Tibial nerve (tissue), 4 donors: ENCODE measurements at places on chromosomes 1 and 21. TPM values are rescaled to one million over a fixed set of nuclear protein-coding genes. Genes with fewer than 3 reads are reported as not detected.

The OLIG2 gene
- not detected for total RNA-seq

The HSD3B2 gene
- total RNA-seq = not detected

The SIM2 gene
- total RNA-seq = not detected

GRCh38 chr1:204102029-204102611 lies 29.2 kb downstream of the SOX13 start:
- DNase-seq = no peak

- DNase-seq = no peak
Measured at GRCh38 chr1:235683653-235684052, 34.1 kb upstream of the GNG4 start.

- no peak for DNase-seq
Measured at GRCh38 chr1:201850053-201850397, 21.1 kb downstream of the IPO9 start.

GRCh38 chr1:5913876-5914275 lies 78.3 kb downstream of the NPHP4 start:
- no peak for DNase-seq

GRCh38 chr1:181746224-181746623 lies 262.9 kb downstream of the CACNA1E start:
- no peak for DNase-seq

GRCh38 chr1:228998179-228998578 lies 262.9 kb downstream of the RHOU start:
- peak; percentile 33 for DNase-seq
